ENCODE measurements at places on chromosomes 7 and 10. TPM values are rescaled to one million over a fixed set of nuclear protein-coding genes. Genes with fewer than 3 reads are reported as not detected.

The CCDC126 gene
- 4.4 TPM for total RNA-seq

The GPR26 gene
- total RNA-seq: not detected

The TACC2 gene
- total RNA-seq: 6.8 TPM

The PTPN20 gene
- 0.72 TPM for total RNA-seq

The POU6F2 gene
- 0.86 TPM for total RNA-seq

The ZNF425 gene
- total RNA-seq: 1.6 TPM

The CFAP70 gene
- 0.44 TPM for total RNA-seq

The PSMG3 gene
- total RNA-seq: 39.4 TPM

The GARIN1A gene
- total RNA-seq: 0.88 TPM

The ELN gene
- 0.86 TPM for total RNA-seq

The KCNH2 gene
- total RNA-seq: not detected

The ZCWPW1 gene
- total RNA-seq: 0.43 TPM

The RHOBTB1 gene
- total RNA-seq: 31.1 TPM

The FZD8 gene
- total RNA-seq: 151 TPM

The NUDT13 gene
- 2.0 TPM for total RNA-seq

The AKR1C8 gene
- not detected for total RNA-seq

The CPVL gene
- 1.1 TPM for total RNA-seq

The CYP17A1 gene
- total RNA-seq: not detected

The TMEM270 gene
- not detected for total RNA-seq

The CALHM2 gene
- total RNA-seq: 26.3 TPM

The SKIDA1 gene
- total RNA-seq: under 0.01 TPM

The DHX32 gene
- total RNA-seq: 57.0 TPM

The CLDN3 gene
- total RNA-seq: not detected

The ANKRD30A gene
- not detected for total RNA-seq

The PTF1A gene
- total RNA-seq: not detected

The FEZF1 gene
- total RNA-seq: not detected

The HGF gene
- total RNA-seq: 282 TPM

The EPHA1 gene
- not detected for total RNA-seq

The SP4 gene
- 6.0 TPM for total RNA-seq

The TMED4 gene
- total RNA-seq: 186 TPM

The TMEM139 gene
- total RNA-seq: not detected

The MKX gene
- total RNA-seq: 0.14 TPM

The IFIT1B gene
- not detected for total RNA-seq

The PKD2L1 gene
- total RNA-seq: not detected

The JMJD1C gene
- total RNA-seq: 97.8 TPM

The LEP gene
- not detected for total RNA-seq

The SRRM3 gene
- total RNA-seq: 0.66 TPM

The TEX36 gene
- not detected for total RNA-seq

The MMP21 gene
- total RNA-seq: not detected

The MYO3A gene
- total RNA-seq: not detected

The FAM241B gene
- total RNA-seq: not detected

The C10orf105 gene
- under 0.01 TPM for total RNA-seq

The CHCHD2 gene
- 338 TPM for total RNA-seq

The SPDYE9 gene
- total RNA-seq: not detected

The ING3 gene
- total RNA-seq: 13.9 TPM

The ADCY1 gene
- total RNA-seq: 0.29 TPM

The SPDYE2B gene
- not detected for total RNA-seq

The NPC1L1 gene
- total RNA-seq: not detected

The ATRNL1 gene
- total RNA-seq: not detected

The SUN1 gene
- 248 TPM for total RNA-seq

The RBP3 gene
- total RNA-seq: under 0.01 TPM

The CYP2W1 gene
- 1.8 TPM for total RNA-seq

The LIPF gene
- total RNA-seq: not detected

The FAM25A gene
- not detected for total RNA-seq

The ZNF33B gene
- 4.4 TPM for total RNA-seq

The ABCC2 gene
- 1.0 TPM for total RNA-seq

Data from placental pericyte (primary cell).